ENCODE measurements at places on chromosomes 7 and 10.

DNA sequence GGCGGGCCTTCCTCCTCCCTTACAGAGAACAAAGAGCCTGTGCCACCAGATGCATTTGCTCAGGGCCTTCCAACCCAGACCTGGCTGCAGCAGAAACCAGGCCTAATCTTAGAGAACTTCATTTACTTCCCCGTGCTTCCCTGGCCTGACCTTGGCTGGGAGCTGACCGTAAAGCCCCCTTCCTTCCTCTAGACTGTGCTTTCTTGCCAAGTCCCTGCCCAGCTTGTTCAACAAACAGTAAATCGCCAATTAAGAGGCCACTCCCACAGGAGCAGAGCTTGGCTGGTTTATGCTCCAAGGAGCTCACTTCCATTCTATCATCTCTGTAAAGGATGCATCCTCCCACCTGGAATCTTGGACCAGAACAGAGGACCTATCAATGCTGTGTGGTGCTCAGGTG is 110.9 kb downstream of the COL13A1 start:
- DNase-seq: no peak

DNA sequence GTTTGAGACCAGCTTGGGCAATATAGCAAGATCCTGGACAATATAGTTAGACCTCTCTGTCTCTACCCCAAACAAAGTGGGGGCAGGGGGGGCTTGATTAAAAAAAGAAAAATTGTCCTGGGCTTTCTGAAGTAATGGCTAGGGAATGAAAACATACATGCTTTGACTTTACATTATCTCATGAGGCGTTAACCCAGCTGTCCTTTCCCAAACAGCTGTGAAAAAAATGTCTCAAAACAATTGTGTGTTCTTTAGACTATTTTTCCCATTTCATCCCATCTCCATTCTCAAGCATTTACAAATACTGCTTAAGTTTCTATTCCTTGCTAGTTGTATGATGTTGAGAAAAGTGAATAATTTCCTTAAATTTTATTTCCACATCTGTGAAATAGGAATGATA is 27.0 kb upstream of the CDK13 start:
- DNase-seq: no peak

GRCh38 chr10:124646483-124647352 is 97.5 kb downstream of the FAM53B start:
- no peak for DNase-seq

DNA sequence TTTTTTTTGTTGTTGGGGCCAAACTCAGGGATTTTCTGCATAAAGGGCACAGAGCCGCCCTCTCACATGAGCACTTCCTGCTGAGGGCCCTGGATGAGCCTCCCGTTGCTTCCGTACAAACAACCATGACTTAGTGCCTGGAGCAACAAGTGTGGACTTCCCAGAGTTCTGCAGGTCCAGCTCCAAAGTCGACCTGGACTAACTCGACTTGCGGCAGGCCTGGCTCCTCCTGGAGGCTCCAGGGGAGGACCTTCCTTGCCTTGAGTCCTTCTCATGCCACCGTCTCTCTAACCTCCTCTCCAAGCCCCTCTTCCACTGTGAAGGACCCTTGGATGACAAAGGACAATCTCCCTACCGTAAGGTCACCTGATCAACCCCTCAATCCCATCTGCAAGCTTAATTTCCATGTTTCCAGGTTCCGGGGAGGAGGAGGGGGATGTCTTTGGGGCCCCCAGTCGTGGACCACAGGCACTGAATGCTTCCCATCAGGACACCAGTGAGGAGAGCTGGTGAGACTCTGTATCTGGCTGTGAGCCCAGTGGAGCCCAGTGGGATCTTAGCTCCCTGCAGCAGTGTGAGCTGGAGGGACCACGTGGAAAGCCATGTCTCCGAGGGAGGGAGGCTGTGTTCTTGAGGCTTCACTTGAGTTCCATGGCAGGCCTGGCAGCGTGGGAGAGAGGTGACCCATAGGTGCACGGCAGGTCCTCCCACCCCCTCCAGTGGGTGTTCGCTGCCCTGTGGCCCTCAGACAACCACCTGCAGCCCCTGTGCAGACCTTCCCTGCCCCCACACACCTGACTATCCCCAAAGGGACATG is 199.5 kb upstream of the PPP2R2D start:
- no peak for DNase-seq

GRCh38 chr10:34637418-34637911 is 177.6 kb downstream of the PARD3 start:
- peak; percentile 37 for DNase-seq

DNA sequence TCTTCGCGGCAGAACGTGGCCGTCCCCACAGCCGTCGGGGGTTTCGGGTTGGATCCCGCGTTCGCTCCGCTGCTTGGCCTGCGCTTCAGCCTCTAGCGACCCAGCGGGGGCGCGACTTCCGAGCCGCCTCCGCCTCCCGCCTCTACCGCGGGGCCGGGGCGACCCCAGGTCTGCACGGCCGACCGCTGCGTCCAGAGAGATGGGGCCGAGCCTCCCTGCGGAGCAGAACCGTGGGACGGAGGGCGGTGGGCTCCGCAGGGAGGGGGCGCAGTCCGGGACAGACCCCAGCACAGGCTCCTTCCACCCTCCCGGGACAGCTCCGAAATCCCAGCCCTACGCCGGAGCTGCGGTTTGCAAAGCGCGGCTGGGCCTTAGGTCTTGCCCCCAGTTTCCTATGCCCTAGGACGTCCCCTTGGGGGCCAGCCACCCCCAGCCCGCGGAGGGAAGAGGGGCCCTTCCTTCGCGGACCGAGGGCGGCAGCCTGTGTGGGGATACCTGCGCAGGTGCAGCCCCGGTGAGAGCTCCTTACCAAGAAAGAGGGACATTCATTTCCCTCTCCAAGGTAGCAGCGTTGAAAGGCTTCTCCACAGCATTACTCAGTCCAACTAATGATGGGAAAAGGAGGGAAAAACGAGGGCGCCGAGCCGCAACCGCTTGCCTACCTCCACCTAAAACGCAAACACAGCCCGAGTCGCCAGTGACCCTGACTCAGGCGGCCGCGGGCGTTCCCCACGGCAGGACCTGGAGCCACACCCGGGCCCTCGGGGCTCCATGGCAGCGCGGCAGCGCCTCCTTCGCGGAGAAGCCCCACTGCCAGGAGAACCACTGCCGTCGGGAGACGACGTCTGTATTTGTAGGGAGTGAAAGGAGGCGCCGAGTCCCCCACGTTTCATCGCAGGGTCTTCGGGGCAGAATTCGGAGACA is 115.7 kb downstream of the BMS1 start:
- no peak for DNase-seq

DNA sequence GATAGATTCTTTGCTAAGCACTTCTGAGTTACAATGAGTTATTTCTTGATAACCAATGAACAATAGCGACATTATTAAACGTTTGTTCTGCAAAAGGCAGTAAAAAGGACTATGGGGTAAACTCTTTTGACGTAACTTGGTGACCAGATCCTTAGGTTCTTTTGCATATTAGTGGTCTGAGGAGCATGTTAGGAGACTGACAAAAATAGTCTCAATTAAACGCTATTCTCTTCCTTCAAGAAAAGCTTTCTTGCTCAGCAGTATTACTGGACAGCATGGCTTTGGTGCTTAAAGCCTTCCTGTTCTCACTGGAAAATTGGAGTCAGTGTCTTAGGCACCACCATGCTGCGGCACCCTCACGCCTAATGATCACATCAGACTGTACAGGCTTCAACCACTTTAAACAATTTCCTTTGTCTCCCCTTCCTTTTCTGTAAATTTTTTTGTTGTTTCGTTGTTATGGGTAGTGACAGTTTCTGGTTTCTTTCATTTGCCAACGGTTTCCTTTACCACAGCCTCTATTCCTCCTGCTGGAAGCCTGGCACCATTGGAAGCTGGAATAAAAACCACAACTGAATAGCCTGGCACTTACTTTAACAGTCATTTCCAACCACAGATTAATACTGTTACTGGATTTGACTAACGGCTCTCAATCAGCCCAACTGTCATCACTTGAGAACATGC is 49.2 kb upstream of the FAM133B start:
- DNase-seq: no peak

- DNase-seq: no peak
Measured at GRCh38 chr7:3757059-3757458, 456.0 kb downstream of the SDK1 start.

- DNase-seq: no peak
Measured at GRCh38 chr10:103667356-103667755, 173.9 kb downstream of the NEURL1 start.

- no peak for DNase-seq
Measured at GRCh38 chr7:27068259-27068658, 27.5 kb downstream of the HOXA1 start.

DNA sequence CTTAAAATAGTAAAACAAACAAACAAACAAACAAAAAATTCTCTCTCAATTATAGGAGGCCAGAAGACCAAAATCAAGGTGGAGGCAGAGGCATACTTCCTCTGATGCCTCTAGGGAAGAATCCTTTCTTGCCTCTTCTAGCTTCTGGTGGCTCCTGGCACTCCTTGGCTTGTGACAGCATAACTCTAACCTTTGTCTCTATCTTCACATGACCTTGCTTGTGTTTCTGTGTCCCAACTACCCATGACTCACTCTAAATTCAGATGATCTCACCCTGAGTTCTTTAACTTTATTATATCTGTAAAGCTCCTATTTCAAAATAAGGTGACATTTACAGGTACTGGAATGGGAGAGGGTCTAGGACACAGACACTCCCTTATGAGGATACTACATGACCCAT is 88.3 kb upstream of the ANTXRL start:
- no peak for DNase-seq

DNA sequence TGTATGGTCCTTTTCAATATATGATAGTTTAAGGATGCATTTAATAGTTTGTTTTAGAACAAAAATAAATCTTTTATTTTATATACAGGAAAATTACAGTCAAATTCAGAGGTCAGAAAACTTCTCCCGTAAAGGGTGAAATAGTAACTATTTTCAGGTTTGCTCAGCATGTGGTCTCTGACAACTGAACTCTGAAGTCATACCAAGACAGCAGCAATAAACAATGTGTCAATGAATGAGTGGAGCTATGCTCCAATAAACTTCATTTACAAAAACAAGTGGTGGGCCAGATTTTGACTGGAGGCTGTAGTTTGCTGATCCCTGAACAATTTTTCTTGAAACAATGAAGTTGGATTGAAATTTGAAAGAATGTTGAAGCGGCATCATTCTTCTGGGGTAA is 123.6 kb downstream of the ZNF248 start:
- DNase-seq: no peak

GRCh38 chr10:124219062-124219461 is 125.7 kb upstream of the CHST15 start:
- DNase-seq: no peak

DNA sequence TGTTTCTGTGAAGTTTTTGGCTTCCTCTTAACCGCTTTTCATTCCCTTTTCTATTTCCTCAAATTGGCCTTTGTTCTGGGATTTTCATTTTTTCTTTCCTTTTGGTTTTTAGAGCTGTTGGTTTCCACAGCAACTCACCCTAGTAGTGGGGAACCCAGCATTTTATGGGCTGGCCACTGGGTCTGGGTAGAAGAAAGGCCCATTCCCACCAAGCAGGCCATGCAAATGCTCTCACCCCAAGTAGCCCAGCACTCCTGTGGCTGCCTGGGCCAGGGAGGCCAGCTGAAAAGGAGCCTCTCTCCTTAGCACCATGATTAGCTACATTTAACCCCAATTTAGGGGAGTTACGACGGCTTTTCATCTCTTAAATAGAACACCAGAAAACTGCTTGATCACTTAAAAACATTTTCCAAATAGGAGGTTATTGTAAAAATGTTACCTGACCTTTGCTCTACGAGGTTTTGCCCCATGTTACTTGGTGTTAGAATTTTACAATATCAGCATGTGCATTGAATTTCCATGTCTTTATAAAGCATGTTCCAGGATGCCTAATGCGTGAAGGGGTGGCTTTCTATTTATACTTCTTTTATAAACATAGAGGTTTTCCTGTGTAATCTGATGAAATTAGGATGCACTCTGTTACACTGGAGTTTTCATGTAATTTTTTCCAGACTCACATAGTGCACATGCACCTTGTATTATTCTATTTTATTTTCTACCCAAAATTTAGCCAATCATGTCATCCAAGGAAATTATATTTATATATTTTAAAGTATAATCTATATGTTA is 75.4 kb downstream of the FAM171A1 start:
- DNase-seq: no peak

DNA sequence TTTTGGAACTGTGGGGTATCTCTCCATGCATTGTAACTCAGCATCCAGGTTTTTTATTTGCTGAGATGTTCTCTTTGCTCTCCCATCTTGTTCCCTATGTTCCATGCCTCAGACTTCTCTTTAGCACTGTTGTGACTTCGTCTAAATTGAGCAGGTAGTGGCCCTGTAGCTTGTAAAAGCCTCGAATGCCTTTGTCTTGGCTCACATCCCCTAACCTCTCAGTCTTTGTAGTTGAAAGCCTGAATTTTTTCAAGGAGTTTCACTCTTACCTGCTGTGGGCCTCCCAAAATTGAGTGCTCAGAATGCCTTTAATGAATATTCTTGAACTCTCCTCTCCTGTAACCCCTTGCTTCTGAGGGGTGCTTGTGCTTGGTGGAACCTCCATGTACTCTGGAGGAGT is 1137.3 kb downstream of the REEP3 start:
- no peak for DNase-seq

- DNase-seq: no peak
Measured at GRCh38 chr7:33996899-33997298, 91.6 kb downstream of the BMPER start.

DNA sequence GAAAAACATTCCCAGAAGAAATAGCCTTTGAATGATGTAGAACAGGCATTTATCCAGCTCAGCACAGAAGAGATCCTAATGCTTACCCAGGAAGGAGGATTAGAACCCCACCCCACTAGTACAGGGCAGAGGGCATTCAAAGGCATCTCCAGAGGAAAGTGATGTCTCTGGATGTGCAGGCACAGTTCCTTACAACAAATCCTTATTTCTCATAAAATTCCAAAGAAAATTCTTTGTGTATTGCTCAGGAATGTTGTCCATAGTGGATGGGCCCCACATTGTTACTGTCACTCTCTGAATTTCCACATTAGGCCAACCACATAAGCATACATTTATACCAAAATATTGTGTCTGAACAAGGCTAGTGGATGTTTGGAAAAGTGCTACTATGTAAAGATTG is 243.0 kb downstream of the ADRA2A start:
- no peak for DNase-seq

GRCh38 chr7:127047521-127047920 is 205.2 kb downstream of the GRM8 start:
- no peak for DNase-seq

GRCh38 chr10:124560377-124561105 is 98.9 kb downstream of the LHPP start:
- no peak for DNase-seq

GRCh38 chr10:86105181-86105580 is 261.4 kb downstream of the GRID1 start:
- no peak for DNase-seq
